ENCODE measurements at places on chromosomes 1 and 21.

GRCh38 chr1:59698386-59698785 lies 116.4 kb upstream of the HOOK1 start:
- DNase-seq: no peak

DNA sequence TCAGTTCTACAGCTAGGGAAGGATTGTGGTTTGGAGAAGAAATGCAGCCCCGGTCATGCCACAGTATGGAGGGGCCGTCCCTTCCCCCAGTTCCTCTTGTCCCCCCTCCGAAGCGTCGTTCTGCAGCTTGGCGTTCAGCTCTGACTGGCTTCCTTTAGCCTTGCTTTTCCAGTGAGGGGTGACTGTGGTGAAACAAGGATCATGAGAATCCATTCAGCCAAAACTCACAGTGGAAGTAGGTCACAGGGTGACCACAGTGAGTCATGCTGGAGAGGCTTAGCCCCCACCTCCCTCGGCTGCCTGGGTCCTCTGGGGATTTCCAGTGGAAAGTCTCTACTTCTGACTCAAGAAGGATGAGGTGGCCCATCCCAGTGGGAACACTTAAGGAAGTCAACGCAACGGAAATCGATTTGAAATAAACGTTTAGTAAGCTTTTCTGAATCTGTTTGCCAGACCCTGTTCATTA lies 37.3 kb upstream of the COL6A2 start:
- DNase-seq: no peak

DNA sequence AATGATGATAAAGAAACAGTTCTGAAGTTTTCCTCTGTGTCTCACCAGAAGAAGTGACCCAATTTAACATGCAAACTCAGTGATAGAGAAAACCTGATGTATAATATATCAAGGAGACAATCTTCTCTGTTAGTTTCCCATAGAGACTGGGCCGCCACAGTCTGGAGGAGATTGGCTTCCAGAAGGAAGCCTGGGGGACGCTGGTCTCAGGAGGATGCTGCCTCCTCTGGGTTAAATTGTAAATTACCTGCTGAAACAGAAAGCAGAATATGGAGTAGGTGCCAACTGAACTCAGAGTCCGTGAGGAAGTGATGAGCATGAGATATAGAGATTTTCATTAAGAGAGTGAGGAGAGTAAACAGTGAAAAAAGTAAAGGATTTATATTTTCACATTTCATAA lies 15.8 kb downstream of the OR14I1 start:
- no peak for DNase-seq

GRCh38 chr1:109793089-109793485 lies 29.4 kb upstream of the EPS8L3 start:
- DNase-seq: no peak

DNA sequence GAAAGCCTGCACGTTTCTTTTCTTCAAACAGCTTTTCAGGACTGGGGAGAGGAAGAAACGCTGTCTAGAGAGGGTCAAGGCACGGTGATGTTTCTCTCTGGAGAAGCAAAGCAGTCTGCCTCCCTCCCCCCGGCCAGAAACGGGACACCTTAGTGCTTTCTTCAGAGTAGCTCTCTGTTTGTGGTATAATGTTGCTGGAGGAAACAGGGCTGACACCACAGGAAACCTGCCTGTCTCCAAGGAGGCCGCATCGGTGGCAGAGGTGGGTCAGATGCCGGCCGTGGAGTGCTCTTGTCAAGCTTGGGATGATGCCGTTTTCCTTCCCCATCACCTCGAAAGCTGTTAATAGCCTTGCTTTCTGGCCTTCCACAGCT lies 139.4 kb downstream of the DHRS3 start:
- DNase-seq: peak; percentile 8

- no peak for DNase-seq
Measured at GRCh38 chr1:174445817-174446216, 1.9 kb upstream of the GPR52 start.

- no peak for DNase-seq
Measured at GRCh38 chr1:53112861-53113260, 29.6 kb downstream of the SLC1A7 start.

DNA sequence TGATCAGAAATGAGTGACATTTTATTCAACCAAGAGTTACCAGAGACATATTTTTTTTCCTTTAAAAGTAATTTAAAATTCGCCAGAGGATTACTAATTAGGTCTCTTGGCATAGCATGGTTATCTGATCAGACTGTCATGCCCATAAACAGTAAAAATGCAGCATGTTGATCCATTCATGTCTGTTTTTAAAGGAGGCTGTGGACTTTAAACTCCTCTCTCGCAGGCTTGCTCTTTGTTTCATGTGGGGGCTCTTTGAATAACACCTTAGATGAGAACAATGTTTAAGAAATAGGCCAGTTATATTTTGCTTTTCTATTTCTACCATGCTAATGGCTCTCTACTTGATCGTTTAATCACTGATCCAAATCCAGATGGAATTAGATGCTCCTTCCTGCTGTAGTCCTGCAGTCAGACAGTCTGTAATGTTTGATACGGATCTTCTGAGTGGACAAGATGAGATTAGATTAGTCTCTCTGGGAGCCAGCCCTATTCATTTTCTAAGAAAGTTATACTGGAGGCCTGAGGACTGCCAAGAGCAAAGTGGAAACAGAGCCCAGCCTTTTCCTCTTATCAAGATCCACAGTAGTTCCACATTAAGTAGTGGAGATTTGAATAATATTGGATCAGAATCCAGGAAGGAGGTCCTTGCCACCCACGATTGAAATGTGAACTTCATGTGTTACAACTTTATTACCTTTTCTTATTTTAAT lies 197.4 kb downstream of the HS2ST1 start:
- no peak for DNase-seq

DNA sequence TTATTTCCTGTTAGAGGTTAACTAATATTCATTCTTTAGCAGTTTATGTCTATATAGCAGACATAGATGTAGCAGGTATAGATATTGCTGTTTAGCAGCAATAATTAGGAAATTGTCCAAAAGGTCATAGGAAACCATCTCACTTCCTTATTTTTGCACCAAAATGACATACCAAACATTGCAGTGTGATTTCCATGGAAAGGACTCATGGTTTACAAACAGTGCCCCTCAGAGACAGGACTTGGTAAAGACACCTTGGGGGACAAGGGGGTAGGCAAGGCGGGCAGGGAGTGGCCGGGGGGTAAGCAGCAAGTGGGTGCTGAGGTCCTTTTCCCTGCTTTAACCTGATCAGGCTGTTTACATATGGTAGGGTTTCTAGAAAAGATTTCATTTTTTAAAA lies 30.5 kb downstream of the BATF3 start:
- no peak for DNase-seq

GRCh38 chr1:108646648-108647269 lies 14.1 kb downstream of the HENMT1 start:
- peak; percentile 69 for DNase-seq

- no peak for DNase-seq
Measured at GRCh38 chr1:116474921-116475849, 95.6 kb downstream of the CD58 start.

- no peak for DNase-seq
Measured at GRCh38 chr1:115911294-115911693, 65.0 kb upstream of the SLC22A15 start.

DNA sequence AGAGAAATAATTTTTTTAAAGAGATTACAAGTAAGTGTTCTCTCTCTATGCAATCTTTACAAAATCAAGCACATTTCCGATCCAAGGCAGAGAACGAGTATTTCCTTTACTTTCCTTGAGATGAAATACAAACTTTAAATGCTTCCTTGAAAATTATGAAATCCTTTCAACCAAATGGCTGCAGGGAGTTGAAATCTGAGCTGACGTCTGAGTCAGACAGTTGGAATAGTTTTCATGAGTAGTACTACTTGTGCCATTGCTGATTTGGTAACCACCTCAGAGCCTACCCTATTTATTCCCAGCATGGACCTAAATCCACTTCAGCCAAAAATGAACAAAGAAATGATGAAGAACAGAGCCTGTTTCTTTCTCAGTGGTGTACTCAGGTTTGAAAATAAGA lies 183.6 kb downstream of the GIPC2 start:
- no peak for DNase-seq

GRCh38 chr1:60130703-60131102 lies 57.1 kb upstream of the C1orf87 start:
- no peak for DNase-seq

DNA sequence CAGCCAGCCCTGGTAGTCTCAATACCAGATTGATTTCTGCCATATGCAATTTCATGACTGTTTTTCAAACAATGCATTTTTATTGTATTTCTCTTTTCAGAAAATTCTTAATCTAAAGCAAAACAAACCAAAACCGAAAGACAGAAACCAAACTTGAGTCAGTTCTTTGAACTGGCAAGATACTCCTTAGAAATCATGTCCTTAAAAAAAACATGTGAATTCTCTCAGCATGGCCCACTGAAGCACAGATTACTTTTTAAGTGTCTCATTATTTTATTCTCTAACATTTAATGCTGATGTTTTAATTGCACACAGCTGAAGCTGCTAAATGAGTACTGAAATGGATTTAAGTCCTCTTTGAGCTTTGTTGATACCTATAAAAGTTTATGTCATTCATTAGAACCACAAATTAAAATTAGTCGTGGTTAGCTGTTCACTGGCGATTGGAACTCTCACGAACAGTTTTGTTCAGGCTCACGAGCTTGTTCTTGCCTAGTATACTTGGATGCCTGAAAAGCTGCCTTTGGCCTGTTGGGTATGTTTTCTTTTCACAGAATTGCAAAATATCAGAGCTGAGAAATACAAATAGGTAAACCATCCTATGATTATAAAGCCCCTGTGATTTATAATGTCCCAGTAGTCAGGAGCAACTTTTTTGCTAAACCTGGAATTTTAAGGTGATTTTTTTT lies 87.5 kb downstream of the CAMTA1 start:
- DNase-seq: no peak

DNA sequence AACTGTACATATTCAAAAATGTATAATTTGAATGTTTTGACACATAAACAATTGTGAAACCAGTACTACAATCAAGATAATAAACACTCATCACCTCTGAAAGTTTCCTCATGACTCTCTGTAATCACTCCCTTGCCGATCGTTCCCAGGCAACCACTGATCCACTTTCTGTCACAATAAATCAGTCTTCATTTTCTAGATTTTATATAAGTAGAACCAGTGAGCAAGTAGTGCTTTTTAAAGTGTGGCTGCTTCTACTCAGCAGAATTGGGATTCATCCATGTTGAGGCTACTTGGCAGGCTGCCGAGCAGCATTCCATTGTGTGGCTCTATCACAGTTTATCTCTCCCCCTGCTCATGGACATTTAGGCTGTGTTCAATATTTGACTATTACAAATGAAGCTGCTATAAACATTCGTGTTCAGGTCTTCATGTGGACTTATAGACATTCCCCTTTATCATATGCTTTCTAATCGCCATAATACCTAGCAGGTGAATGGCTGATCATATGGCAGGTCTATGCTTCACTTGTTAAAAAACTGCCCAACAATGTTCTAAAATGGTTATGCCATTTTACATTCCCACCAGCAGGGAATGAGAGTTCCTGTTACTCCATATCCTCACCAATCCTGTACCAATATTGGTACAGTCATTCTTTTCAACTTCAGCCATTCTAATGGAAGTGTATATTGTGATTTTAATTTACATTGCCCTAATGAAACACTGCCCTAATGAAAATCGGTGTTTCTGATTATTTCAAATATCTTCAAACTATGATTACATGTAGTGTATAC lies 20.5 kb downstream of the TEX38 start:
- DNase-seq: no peak

- DNase-seq: no peak
Measured at GRCh38 chr1:40739455-40740008, 44.1 kb upstream of the KCNQ4 start.

GRCh38 chr1:208118841-208119606 lies 125.2 kb downstream of the PLXNA2 start:
- DNase-seq: no peak

DNA sequence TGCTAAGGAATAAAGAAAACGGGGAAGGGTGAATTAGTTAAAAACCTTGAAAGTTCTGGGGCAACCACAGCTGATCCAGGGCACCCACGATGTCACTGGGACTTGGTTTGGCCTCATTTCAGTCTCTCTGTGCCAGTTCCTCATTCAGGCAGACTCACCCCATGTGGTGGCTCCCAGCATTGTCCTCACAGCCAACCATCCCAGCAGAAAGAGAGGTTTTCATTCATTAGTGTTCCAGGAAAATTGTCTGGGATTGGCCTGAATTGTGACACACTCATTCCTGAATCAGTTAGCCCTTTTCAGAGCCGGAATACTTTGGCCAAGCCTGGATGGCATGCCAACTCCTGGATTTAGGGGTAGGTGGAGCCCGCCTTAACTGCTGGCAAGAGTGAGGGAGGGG lies 367.7 kb downstream of the PRDM2 start:
- no peak for DNase-seq

All from effector memory CD4-positive, alpha-beta T cell (primary cell).